ENCODE measurements at places on chromosomes 6 and 20. TPM values are rescaled to one million over a fixed set of nuclear protein-coding genes. Genes with fewer than 3 reads are reported as not detected.
A peak's percentile ranks its signal among the peaks of the same experiment; 100 is the strongest.

GRCh38 chr6:6851059-6851948, 256.5 kb upstream of the RREB1 start:
- peak; percentile 92 for DNase-seq

DNA sequence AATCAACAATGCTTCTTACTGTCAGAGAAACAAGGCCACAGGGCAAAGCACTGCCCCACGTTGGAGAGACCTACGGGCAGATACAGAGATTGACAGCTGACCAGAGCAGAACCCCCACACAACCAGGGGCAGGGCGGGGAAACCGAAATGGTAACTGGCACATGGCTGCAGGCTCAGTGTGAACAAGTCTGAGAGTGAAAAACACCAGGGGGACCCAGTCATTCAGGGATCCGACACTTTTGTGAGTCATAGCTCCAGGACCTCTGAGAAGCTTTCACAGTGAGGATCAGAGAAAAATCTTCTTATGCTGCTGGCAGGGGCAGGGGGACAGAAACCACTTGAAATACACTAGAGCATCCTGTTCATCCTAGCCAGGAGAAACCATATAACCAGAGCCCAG, 254.2 kb downstream of the C6orf118 start:
- no peak for DNase-seq

DNA sequence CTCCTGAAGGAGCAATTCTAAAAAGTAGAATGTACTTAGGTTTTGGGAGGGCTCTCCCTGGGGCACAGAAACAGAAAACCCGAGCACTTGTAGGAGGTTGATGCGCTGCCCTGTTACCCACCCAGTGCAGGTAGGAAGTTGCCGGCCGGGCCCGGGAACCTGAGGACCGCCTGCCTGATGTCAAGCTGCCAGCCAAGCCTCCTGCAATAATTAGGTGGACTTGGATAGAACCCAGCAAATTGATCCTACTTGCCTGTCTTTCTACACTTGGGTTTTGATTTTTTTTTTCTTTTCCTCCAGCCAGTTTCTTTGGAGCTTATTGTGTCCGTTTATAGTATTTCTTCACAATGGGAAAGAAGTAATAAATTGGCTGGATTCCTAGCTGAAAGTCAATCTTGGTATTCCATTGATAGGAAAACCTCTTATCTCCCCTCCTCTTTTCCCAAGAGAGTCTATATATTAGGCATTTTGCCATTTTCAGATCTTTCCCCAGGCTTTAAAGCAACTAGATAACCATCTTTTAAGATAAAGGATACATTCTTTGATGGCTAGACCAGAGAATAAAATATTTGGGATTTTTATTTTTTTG, 78.3 kb upstream of the FYN start:
- DNase-seq, result peak; percentile 13

DNA sequence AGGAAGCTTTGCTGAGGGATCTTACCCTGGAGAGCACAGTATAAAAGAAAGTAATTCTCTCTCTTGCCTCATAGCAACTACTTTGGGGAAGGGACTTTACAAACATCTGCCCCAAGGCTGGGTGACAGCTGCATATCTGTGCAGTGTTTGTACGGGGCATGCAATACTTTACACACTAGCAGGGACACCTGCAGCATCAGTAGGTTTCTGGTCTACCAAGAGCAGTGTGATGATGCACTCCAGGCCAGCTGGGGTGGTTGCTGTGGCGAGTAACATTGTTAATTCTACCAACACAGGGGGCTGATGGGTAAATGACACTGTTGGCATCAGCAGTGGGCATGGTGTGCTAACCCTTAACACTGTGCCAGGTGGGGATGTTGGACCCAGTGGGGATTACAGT, 48.0 kb downstream of the ADTRP start:
- no peak for DNase-seq

DNA sequence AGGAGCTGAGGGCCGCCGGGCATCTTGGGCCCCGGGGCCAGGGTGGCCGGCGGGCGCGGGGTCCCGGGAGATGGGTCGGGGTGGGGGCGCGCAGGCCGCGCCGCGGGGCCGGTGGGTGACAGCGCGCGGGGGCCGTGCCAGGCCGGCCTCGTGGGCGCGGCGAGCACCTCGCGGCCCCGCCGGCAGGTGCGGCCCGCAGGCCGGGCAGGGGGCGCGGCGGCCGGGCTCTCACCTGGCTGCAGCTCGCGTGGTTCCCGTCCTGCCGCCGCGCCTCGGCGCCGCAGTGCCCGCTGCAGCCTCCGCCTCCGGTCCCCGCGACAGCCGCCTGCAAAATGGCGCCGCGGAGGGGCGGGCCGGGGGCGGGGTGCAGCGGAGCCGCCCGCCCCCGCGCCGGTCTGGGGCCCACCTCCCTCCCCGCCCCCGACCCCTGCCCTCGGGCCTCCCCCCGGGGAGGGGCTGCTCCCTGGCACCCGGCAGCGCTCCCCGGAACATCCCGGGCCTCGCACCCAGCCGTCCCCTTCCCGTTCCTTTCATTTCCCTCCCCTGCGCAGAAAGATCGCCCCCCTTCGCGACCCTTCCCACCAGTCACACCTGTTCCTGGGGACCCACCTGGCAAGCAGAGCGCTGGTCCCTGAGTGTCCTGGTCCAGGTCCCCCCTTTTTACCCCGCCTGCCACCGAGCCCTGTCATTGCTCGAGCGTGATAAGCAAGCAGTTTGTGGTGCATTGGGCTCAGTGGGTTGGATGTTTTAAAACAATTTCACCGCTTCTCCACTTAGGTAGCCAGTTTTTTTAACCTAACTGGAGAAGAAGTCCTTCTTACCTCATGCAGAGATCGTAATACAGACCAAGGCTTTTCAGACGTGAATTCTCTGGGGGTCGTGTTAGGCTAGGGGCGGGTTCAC, at the start of gene SLC23A2:
Gene SLC23A2, minus strand, starts transcription at position 337 of the 903 bp plus-strand sequence. CDS start 68,948 bp downstream, outside the sequence.
- peak; percentile 17 for DNase-seq

The PLCB1 gene
- 53.4 TPM for total RNA-seq

- DNase-seq, result peak; percentile 86
Measured at GRCh38 chr6:170438402-170438753, 114.7 kb downstream of the PSMB1 start.

GRCh38 chr6:91242614-91242949, 655.7 kb upstream of the MAP3K7 start:
- DNase-seq, result no peak
